Activated T-helper 9 cell treated with anti-CD3 and anti-CD28 coated beads, Interleukin-2, amount 50 U/mL, for 16 hours (primary cell): ENCODE measurements at places on chromosomes 2 and 18.

- no peak for DNase-seq
These were observed 308.8 kb upstream of the LYPD1 start for GRCh38 chr2:132978840-132979239.

DNA sequence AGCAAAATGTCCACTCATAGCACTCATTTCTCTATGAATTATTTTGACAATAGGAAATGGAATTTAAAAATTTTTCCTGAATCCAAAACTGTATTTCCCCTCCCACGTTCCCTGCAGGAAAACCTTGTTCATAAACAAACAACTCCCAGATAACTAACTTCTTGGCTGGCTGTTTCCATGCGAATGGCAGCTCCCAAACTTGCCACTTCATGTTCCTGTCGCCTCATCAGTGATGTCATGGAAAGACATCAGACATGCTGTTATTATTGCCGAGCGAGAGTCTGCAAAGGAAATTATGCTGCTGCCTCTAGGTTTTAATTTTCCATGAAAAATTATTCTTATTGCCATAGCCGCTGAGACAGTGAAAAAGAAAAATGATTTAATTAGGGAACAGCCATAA lies 117.0 kb upstream of the RIOK3 start:
- no peak for DNase-seq

GRCh38 chr2:166158546-166158945 lies 30.7 kb upstream of the SCN1A start:
- DNase-seq, result no peak

DNA sequence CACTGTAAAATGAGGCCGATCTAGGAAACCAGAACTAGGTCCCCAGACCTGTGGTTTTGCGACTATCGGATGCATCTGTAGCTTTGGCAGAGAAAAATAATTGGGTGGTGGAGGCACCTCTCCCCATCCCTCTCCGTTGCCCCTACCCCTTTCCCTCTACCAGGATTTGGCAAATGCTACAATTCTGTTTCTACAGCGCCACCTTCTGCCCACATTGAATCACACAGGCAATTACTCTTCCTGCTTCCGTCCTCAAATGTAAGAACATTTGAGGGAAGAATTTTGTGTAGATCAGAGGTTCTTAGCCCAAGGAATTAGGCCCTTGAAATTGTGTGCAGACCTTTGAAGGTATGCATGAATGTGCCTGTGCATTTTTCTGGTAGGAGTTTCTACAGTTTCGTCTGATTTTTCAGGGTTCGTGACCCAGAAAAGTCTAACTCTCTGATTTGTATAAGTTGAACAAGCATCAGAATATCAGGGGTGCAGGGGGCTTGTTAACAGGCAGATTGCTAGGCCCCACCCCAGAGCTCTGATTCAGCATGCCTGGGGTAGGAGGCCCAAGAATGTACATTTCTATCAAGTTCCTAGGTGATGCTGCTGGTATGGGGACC lies 11.2 kb downstream of the ATP6V1B1 start:
- DNase-seq, result no peak

DNA sequence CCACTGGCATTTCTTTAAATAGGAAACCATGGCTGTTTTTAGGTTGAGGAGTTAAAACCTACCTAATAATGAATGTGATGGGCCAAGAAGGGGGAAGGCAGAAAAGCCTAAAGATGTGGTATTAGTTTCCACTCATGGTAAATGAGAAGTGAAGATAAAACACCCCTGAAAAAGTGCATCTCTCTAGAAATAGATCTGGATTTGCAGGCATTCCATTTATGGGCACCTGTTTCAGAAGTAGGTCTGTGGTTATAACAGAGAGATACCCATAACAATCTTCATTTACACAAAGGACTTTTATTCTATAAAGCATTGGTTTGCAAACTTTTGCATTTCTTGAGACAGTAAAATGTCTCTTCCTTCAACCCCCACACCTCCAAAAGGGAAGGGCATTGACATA lies 62.1 kb downstream of the PRKCE start:
- DNase-seq, result no peak
